CD8-positive, alpha-beta memory T cell (primary cell): ENCODE measurements at places on chromosomes 16 and 17.

DNA sequence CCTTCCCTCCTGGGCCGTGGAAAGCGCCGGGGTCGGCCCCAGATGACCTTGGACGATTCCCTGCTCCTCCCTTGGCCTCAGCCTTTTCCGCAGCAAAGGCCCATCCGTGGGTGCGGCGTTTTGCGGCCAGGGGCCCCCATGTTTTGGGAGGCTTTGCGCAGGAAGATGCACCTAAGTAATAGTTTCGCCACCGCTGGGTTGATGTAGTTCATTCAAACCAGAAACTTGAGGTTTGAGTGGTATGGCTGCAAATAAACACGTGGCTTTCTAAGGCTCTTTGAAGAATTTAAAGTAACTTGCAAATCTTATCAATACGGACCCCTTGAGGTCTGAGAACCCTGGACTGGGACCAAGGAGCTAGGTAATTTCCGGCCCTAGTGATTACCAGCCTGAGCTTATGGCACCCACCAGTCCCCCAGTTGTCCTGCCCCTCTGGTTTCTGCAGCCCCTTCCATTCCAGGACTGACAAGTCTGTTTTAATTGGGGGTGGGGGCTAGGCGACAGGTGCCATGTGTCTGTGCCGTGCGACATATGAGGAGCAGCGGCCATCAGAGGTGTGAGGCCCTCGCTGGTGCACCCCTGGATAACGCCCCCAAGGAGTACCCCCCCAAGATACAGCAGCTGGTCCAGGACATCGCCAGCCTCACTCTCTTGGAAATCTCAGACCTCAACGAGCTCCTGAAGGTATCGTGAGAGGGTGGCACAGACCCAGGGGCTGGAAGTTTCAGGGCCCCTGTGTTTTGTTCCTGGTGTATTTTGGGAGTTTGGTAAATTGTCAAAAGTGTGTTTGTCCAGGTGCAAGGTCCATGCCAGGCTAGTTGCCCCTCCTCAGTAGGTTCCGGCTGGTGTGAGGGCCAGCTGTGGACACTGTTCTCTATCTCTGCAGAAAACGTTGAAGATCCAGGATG, 834 bp downstream of the MRPL12 start:
- H3K4me1 ChIP-seq, result peaks cover 31% of the 10 kb centered on the region
- H3K36me3 ChIP-seq, result peaks cover 11% of the 10 kb centered on the region
- H3K4me3 ChIP-seq, result peak overlapping the region; percentile 63
- DNase-seq, result no peak
- H3K27me3 ChIP-seq, result no peaks in the 10 kb centered on the region

- no peaks in the 10 kb centered on the region for H3K27me3 ChIP-seq
- no peaks in the 10 kb centered on the region for H3K36me3 ChIP-seq
- H3K4me3 ChIP-seq, result no peak overlapping the region
- DNase-seq, result no peak
These were observed 85.4 kb downstream of the PPM1E start for GRCh38 chr17:58840820-58841612.

DNA sequence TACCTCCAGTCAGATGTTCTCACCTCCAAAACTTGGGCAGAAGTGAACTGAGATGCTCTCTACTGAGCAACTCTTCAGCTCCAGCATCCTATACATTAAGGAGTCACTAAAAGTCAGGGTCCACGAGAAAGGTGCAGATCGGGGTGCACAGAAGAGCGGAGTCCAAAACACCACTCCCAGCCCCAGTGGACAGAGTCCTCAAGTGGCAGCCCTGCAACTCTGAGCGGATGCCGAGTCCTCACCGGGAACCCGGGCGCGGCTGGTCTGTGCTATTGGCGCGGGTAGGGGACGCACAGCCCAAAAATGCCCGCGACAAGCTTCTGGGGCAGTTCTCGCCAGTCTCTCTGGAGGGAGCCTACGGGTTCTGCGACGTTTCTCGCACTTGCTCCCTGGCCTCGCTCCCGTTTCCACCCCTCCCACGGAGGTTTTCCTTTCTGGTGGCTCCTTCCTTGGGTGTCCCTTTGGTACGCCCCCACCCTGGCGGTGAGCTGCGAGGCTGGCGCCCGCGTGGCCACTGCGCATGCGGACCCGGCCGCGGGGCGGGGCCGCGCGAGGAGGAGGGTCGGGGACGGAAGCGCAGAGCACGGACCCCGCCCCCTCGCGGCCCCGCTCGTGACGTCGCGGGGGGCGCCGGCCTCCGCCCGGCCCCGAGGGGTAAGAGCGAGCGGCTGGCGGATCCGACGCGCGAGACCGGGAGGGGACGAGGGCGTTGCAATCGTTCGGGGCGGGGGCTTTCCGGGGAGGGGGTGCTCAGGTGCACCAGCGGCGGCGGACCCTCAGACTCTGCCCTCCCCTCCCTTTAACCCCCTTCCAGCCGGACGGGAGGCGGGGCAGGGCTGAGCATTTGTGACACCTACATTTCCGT, at the start of gene TMEM219:
TMEM219 (plus strand) TSS at position 601 of the 865 bp plus-strand sequence. CDS start 1,065 bp downstream, outside the sequence.
- no peaks in the 10 kb centered on the region for H3K36me3 ChIP-seq
- peaks cover 15% of the 10 kb centered on the region for H3K4me1 ChIP-seq
- peak within 1 kb of the TSS; percentile 86 for H3K27ac ChIP-seq
- H3K4me3 ChIP-seq, result peak within 1 kb of the TSS; percentile 97
- peak; percentile 96 for DNase-seq

- no peak for DNase-seq
- H3K4me3 ChIP-seq, result no peak overlapping the region
- H3K27me3 ChIP-seq, result no peaks in the 10 kb centered on the region
- H3K27ac ChIP-seq, result no peak overlapping the region
- peaks cover 30% of the 10 kb centered on the region for H3K4me1 ChIP-seq
- no peaks in the 10 kb centered on the region for H3K36me3 ChIP-seq
These were observed 64.6 kb downstream of the CDK5R1 start for GRCh38 chr17:32551186-32551955.

GRCh38 chr16:55900616-55901393, 25.6 kb upstream of the CES5A start:
- DNase-seq, result no peak
- H3K36me3 ChIP-seq, result no peaks in the 10 kb centered on the region
- no peaks in the 10 kb centered on the region for H3K4me1 ChIP-seq
- no peak overlapping the region for H3K4me3 ChIP-seq

GRCh38 chr17:61349350-61349749, 50.3 kb upstream of the TBX2 start:
- no peak overlapping the region for H3K27ac ChIP-seq
- H3K27me3 ChIP-seq, result no peaks in the 10 kb centered on the region
- H3K36me3 ChIP-seq, result no peaks in the 10 kb centered on the region
- no peak for DNase-seq
- H3K4me3 ChIP-seq, result no peak overlapping the region
- H3K4me1 ChIP-seq, result no peaks in the 10 kb centered on the region

GRCh38 chr17:57463103-57463885, 207.0 kb downstream of the MSI2 start:
- no peak for DNase-seq
- peaks cover 11% of the 10 kb centered on the region for H3K4me1 ChIP-seq
- H3K4me3 ChIP-seq, result no peak overlapping the region
- no peaks in the 10 kb centered on the region for H3K27me3 ChIP-seq
- no peaks in the 10 kb centered on the region for H3K36me3 ChIP-seq

DNA sequence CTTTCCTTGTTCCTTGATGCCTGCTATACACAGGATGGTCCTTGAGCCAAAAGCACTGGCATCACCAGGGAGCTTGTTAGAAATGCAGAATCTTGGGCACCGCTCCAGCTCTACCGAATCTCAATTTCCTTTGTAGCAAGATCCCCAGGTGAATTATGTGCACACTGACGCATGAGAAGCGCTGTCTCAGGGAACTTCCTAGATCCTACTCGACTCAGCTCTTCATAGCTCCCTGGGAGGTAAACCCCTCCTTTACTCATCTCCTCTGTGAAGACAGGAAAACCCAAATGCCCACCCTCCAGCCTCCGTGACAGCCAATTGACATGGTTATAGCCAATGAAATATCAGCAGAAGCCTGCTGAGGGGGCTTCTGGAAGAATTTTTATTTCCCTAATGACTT, 4.1 kb downstream of the USP31 start:
- DNase-seq, result no peak
- H3K27ac ChIP-seq, result no peak overlapping the region
- H3K36me3 ChIP-seq, result no peaks in the 10 kb centered on the region
- no peak overlapping the region for H3K4me3 ChIP-seq
- peaks cover 9% of the 10 kb centered on the region for H3K4me1 ChIP-seq

- no peaks in the 10 kb centered on the region for H3K36me3 ChIP-seq
- H3K4me1 ChIP-seq, result no peaks in the 10 kb centered on the region
- H3K27ac ChIP-seq, result no peak overlapping the region
- DNase-seq, result no peak
These were observed 143.3 kb upstream of the AXIN2 start for GRCh38 chr17:65704731-65705130.

GRCh38 chr16:84367750-84368307, 509 bp upstream of the ATP2C2 start:
- H3K36me3 ChIP-seq, result no peaks in the 10 kb centered on the region
- no peak overlapping the region for H3K27ac ChIP-seq
- no peak for DNase-seq
- H3K4me3 ChIP-seq, result no peak overlapping the region

GRCh38 chr17:79006794-79007503, 2.6 kb downstream of the CANT1 start:
- no peak overlapping the region for H3K27ac ChIP-seq
- no peaks in the 10 kb centered on the region for H3K36me3 ChIP-seq
- no peak for DNase-seq
- no peak overlapping the region for H3K4me3 ChIP-seq
- peaks cover 49% of the 10 kb centered on the region for H3K4me1 ChIP-seq

GRCh38 chr16:22898874-22899348, 84.9 kb downstream of the HS3ST2 start:
- H3K4me3 ChIP-seq, result no peak overlapping the region
- H3K36me3 ChIP-seq, result no peaks in the 10 kb centered on the region
- no peaks in the 10 kb centered on the region for H3K4me1 ChIP-seq
- H3K27me3 ChIP-seq, result peaks cover 7% of the 10 kb centered on the region
- peak; percentile 49 for DNase-seq
- no peak overlapping the region for H3K27ac ChIP-seq

- H3K4me3 ChIP-seq, result no peak overlapping the region
- no peak overlapping the region for H3K27ac ChIP-seq
- H3K4me1 ChIP-seq, result no peaks in the 10 kb centered on the region
- H3K36me3 ChIP-seq, result peaks cover 56% of the 10 kb centered on the region
- no peaks in the 10 kb centered on the region for H3K27me3 ChIP-seq
These were observed 13.2 kb upstream of the ARL2BP start for GRCh38 chr16:57231821-57232350.

DNA sequence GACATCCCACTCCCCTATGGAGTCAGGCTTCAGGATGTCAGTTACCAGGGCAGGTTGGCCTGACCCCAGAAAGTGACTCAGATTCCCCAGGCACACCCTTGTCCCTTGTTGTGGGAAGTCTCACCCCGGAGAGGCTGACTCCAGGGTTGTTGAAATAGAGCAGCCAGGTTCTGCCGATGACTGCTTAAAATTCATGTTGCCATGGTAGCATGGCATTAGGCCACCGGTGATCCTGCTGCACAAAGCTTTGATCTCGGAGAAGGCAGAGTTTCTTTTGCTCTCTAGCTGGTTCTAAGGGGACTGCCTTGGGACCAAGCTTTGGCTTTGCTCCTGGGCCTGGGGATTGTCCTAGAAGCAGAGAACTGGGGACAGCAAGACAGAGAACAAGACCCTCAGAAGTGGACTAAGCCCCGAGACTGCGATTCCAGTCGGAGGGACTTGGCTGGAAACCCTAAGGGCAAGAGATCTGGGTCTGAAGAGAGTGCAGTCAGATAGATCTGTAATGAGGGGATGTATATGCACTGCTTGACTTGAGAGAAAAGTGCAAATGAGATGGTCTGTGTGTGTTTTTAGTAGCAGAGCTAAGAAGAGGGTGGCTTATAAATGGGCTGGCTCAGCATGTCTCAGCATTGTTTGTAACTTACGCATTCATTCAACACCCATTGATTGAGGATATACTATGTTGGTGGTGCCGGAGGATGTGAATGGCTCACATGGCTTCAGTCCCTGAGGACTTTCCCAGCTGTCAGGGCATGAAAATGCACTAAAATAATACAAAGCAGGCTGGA, 106.9 kb downstream of the RGS9 start:
- DNase-seq, result no peak
- H3K36me3 ChIP-seq, result no peaks in the 10 kb centered on the region
- H3K4me3 ChIP-seq, result no peak overlapping the region
- no peaks in the 10 kb centered on the region for H3K27me3 ChIP-seq
- H3K27ac ChIP-seq, result no peak overlapping the region

DNA sequence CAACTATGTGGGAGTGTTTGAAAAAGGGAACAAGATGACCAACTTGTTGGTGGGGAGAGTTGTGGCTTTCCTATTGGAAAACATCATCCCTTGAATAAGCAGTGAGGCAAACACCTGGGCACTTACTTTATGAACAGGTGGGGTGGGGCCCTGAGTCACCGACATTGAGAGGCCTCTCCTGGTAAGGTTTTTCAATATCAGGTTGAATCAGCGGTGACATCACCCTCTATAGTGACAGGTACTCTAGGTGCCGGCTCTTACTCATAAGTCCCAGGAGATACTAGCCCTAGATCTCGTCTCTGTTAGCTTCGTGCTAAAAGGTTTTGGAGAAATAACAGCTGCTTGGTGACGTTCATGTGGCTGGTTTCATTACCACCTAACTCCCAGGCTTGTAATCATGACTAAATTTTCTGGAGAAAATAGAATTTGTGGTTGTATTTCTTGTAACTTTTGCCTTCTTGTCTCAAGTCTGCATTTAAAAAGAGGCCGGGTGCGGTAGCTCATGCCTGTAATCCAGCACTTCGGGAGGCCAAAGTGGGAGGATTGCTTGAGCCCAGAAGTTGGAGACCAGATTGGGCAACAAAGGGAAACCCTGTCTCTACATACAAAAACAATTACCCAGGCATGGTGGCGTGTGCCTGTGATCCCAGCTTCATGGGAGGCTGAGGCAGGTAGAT, 19.3 kb downstream of the CDH1 start:
- no peaks in the 10 kb centered on the region for H3K27me3 ChIP-seq
- H3K4me1 ChIP-seq, result peaks cover 10% of the 10 kb centered on the region
- no peak overlapping the region for H3K27ac ChIP-seq
- DNase-seq, result peak; percentile 59
- H3K36me3 ChIP-seq, result no peaks in the 10 kb centered on the region

GRCh38 chr17:61126473-61127249, 273.0 kb upstream of the TBX2 start:
- H3K27ac ChIP-seq, result no peak overlapping the region
- no peak overlapping the region for H3K4me3 ChIP-seq
- H3K4me1 ChIP-seq, result peaks cover 6% of the 10 kb centered on the region
- no peaks in the 10 kb centered on the region for H3K27me3 ChIP-seq
- H3K36me3 ChIP-seq, result no peaks in the 10 kb centered on the region

- H3K27me3 ChIP-seq, result no peaks in the 10 kb centered on the region
- DNase-seq, result no peak
- no peak overlapping the region for H3K4me3 ChIP-seq
- no peak overlapping the region for H3K27ac ChIP-seq
- no peaks in the 10 kb centered on the region for H3K36me3 ChIP-seq
- no peaks in the 10 kb centered on the region for H3K4me1 ChIP-seq
These were observed 36.6 kb downstream of the PHLPP2 start for GRCh38 chr16:71687861-71688260.
